ENCODE measurements at places on chromosomes 5 and 9.

- DNase-seq: no peak
Observed at GRCh38 chr9:34125681-34126206, 754 bp downstream of the DCAF12 start.

DNA sequence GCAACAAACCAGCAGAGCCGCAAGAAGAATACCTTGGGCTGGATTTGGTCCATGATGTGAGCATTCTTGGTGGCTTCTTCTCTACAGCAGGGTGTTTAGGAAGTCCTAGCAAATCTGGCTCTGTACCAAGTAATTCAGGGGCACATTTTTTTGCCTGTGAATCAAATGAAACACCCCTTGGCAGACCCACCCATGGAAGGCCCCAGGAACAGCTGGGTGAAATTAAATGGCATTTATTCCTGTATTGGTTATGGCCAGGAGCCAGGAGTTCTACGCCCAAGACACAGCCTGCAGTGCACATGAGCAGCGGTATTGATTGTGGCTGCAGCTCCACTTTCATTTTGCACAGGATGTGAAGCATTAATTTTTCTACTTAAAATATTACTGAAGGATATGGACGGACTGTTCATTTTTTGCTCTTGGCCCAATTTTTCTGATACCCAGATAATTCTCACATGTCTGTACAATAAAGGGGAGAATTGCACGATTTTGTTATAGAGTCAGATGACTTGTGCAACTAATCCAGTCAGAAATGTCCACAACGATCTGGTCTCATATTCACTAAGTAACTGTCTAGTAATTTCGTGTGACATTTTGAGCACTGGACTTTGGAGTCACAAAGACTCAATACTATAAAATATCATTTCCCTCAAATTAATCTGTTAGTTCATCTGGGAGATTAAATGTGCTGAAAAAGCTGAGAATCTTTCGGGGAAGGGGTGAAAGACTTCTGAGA, 120.7 kb upstream of the APC start:
- no peak for DNase-seq

DNA sequence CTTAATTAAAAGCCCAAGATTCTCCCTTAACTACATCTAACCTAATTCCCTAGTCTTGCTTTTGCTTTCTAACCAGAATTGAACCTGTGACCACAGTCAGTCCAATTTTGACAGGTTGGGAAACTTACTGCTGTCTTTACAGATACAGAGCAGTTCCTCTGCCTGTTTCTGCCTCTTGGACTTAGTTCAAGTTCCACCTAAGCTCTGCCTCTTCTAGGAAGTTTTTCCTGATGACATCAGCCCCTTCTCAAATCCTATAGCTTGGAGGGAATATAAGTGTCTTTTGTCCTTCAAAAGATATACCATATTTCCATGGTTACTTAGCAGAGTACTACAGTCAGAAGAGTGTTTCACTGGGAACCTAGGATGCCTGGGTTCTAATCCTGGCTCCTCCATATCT, 31.7 kb downstream of the BRINP1 start:
- no peak for DNase-seq

DNA sequence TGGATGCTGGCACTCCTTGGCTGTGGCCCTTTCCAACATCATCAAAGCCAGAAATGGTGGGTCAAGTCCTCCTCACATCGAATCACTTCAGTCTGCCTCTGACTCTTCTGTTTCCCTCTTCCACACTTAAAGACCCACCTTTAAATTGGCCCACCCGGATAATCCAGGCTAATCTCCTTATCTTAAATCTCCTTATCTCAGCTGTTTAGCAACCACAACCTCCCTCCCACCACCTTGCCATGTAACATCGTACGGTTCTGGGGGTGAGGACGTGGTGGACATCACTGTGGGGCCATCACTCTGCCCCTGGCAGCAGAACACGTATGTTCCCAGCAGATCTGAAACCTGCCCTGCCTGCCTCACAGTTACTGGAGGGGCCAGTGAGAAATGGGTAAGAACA, 11.5 kb downstream of the IGFBPL1 start:
- DNase-seq: no peak

GRCh38 chr9:34334916-34335315, 5.5 kb downstream of the NUDT2 start:
- no peak for DNase-seq

DNA sequence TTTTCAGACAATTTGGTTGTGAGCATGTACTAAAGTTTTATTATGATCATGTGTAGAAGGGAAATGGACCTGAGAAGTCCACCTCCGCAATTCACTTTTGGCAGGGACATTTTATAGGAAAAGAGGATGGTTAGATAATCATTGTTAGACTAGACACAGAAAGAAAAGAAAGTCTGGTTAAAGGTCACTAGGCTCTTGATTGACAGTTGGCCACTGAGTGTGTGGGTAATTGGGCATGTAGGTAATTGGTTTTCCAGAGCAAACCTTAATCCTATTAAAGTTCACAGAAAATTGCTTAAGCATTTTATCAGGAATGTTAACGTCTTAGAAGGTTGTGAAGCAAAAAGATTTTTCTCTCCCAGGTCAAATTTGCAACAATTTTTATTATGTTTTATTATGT, 158.5 kb upstream of the CLINT1 start:
- no peak for DNase-seq

DNA sequence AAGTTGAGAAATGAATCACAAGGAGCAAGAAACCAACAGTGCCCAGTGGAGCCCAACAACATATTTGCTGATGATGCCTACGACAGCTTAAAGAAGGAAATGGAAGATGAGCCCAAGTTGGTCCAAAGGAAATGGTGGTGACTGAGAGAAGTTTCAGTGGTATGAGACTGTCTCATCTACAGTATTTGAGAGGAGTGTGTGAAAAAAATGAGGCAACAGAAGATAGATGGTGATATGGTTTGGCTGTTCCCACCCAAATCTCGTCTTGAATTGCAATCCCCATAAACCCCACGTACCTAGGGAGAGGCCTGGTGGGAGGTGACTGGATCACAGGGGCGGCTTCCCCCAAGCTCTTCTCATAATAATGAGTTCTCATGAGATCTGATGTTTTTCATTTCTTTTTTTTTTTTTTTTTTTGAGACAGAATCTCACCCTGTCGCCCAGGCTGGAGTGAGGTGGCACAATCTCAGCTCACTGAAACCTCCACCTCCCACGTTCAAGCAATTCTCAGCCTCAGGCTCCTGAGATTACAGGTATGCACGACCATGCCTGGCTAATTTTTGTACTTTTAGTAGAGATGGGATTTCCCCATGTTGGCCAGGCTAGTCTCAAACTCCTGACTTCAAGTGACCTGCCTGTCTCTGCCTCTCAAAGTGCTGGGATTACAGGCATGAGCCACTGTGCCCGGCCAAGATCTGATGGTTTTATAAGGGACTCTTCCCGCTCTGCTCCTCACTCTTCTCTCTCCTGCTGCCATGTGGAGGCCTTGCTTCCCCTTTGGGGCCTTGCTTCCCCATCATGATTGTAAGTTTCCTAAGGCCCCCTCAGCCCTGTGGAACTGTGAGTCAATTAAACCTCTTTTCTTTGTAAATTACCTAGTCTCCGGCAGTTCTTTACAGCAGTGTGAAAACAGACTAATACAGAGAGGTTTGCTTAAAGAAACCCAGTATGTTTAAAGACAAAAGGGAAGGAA, 30.2 kb downstream of the EFCAB9 start:
- no peak for DNase-seq

DNA sequence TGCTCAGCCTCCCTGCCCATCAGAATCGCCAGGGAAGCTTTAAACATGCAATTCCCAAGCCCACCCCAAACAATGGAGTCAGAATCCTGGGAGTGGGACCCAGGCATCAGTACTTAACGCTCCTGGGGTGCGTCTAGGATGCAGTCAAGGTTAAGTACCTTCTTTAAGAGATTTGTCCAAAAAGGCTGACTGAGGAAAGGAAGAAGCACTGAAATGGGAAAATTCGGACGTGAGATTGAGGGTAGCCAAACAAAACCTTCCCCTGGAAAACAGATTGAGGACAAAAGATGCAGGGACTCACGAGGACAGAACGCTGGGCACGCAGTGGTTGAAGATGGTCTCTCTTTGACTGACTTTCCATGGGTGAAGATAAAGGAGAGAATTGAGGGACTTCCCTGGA, 143.5 kb downstream of the MTX3 start:
- no peak for DNase-seq

- DNase-seq: no peak
Observed at GRCh38 chr5:171926311-171926710, 80.1 kb downstream of the FBXW11 start.

DNA sequence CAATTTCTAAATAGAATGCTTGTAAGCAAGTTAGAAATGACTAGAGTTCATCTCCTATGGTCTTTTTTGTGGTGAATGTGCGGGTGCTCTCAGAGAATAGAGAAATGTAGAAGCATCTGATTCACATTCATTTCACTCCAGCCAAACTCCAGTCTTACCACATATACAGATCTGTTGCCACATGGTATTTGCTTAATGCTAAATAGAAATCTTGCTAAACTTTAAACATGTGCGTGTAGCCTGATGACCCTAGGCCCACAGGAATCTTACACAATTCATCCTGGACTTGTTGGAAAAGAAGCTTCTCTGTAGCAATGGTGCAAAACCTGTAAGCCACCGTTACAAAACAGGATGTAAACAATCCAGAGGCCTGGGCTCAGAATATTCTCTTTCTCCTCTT, 135.2 kb downstream of the PCSK1 start:
- DNase-seq: peak; percentile 95

DNA sequence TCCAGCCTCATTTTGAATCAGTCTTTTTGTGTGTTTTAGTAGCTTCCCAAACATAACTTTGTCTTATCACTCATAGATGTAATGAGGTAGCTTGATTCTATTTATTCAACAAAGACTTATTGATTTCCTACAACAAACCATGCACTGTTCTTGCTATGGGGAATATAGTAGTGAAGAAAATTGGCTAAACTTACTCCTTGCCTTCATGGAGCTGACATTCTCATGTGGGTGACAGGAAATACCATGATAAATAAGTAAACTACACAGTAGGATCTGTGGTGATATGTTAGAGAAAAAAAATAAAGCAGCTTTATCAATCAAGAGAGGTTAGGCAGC, 255.7 kb upstream of the TNC start:
- DNase-seq: no peak

DNA sequence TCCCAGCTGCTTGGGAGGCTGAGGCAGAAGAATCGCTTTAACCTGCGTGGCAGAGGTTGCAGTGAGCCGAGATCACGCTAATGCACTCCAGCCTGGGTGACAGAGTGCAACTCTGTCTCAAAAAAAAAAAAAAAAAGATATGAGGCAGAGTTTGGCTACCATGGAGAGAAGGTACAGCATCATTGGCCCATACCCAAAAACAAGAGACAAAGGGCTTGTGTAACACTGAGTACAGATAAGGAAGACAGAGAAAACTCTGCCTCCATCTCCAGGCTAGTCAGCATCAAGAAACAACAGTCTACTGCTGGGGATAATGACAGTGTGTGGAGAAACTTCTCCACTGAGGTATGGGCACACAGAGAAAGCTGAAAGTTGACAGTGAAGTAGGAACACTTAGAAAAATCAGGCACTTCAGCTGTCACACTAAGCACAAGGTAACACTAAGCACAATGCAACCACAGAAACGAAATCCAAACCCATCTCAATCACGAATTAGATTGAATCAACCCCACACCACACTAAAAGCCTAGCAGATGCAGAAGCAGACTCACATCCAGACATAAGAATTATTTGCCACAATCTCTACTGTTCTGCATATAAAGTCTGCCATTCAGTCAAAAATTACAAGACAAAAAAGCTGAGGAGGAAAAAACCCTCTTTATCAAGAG, 10.5 kb downstream of the PJA2 start:
- no peak for DNase-seq

GRCh38 chr5:135501965-135502364, 33.8 kb downstream of the NEUROG1 start:
- no peak for DNase-seq

DNA sequence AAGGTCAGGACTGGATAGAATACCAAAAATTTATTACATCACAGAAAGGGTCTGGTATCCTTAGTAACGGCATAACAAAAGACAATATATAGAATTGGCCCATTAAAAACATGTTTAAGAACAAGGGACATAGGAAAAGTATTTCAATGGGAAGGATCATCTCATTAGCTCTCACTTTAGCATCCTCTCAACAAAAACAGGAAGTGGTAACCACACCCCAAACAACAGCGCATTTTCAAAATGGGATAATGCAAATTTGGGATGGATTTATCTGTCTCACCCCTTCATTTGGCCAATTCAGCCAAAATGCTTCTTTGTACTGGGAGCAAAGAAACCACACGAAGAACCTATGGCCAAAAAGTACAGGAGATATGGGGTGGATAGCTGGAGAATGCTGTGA, 9.8 kb upstream of the UGT3A1 start:
- no peak for DNase-seq

GRCh38 chr9:27118916-27119315, 9.9 kb downstream of the TEK start:
- no peak for DNase-seq

- DNase-seq: peak; percentile 83
Observed at GRCh38 chr9:109349421-109349846, 28.6 kb upstream of the EPB41L4B start.

- no peak for DNase-seq
Observed at GRCh38 chr9:121071370-121071755, 3.4 kb upstream of the CNTRL start.

GRCh38 chr5:159697530-159697929, 218.8 kb upstream of the ADRA1B start:
- no peak for DNase-seq

DNA sequence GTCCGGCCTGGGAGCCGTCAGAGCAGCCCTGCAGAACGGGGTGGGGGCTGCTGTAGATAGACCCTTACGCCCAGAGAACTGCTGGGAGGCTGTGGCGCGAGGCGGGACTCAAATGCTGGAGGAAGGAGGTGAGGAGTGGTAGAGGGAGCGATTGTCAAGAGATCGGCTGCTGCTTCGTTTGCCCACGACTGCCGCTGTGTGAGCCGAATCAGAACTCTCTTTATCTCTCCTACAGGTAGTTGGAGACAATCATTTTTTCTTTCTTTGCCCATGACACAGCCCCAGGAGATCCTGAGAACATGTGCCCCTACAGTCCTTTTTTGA, 456 bp downstream of the ZNF79 start:
- no peak for DNase-seq

- DNase-seq: no peak
Observed at GRCh38 chr9:36154331-36154952, 14.7 kb upstream of the CCIN start.

DNA sequence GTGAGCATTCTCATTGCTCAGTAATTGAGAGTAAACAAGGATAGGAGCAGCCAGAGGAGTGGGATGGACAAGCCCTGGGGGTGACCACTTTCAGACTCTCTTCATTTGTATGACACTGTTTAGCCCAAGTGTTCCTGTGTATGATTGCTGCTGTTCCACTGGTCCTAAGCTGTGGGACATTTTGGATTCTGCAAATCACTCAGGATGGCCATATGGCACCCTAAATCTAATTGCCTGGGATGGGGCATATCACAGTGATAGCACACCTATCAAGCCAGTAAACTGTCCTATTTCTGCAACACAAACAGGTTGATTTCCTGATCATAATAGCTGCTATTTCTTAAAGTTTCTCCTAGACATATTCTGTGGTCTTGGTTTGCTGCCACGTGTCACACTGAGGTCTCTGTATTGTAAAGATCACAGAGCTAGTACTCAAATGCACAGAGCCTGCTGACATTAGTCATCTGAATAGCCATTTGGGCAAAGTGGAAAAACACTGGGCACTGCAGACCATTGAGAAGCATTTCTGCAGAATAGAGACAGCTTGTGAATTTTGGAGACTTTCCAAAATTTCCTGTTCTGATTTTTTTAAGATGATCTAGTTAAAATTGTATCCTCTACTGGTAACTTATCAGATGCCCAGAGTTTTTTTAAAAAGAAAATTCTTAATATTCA, 320.2 kb downstream of the RFX3 start:
- no peak for DNase-seq

All from fibroblast of skin of left quadriceps (primary cell).